ENCODE measurements at places on chromosomes 7 and 10.

DNA sequence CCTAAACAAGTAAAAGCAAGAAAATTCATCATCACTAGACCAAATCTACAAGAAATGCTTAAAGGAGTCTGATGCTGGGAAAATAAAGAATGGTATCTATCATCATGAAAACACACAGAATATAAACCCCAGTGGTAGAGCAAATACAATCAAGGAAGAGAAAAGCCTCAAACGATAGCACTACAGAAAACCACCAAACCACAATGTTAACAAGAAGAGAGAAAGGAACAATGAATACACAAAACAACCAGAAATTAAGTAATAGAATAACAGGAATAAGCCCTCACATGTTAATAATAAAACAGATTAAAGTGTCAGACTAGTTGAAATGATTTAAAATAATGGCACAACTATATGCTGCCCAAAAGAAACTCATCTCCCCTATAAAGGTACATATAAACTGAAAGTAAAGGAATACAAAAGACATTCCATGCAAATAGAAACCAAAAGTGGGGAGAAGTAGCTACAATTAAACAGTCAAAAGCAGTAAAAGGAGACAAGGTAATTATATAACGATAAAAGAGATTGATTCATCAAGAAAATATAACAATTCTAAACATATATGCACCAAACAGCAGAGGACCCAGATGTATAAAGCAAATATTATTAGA lies 77.3 kb downstream of the JMJD1C start:
- DNase-seq = no peak

DNA sequence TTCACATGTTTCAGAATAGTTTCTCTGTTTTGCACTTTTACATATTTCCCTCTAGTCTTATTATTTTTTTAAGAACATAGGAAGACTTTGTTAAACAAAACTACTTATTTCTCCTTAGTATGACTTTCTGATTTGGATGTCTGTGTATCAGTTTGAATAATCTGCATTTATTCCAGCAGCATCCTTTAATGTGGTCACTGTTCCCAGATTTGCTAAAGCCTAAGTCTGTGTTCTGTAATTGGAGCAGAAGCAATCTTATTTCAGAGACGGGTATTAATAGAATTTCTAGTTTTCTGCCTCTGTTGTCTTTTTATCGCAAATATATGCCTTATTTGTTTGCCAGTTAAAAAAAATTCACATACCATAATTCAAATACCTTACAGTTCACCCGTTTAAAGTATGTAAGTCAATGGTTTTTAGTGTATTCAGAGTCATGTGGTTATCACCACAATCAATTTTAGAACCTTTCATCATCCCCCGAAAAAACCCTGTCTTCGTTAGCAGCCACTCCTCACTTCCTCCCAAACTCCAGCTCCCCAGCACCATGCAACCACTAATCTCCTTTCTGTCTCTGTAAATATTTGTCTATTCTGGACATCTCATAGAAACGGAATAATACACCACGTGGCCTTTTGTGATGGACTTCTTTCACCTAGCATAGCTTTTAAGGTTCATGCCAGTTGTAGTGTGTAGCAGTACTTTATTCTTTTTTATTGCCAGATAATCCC lies 58.7 kb downstream of the INPP5F start:
- DNase-seq = no peak

DNA sequence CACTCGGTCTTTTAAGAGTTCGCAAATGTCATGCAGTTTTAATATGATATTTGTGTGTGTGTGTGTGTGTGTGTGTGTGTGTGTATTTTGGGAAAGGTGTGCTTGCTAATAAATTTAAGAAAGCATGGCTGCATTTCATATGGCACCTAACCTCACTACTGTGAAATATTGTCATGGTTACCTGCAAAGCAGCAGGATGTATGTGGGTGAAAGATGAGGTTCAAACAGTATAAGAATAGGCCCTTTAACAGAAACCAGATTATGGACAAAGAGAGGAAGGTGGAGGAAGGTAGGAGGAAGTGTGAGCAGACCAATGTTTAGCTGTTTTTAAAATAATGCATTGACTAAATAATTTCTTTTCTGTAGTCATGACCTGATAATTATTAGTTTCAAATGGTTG lies 73.5 kb upstream of the CACNA2D1 start:
- DNase-seq = no peak

- no peak for DNase-seq
Measured at GRCh38 chr7:77359599-77359998, 56.5 kb downstream of the GSAP start.

DNA sequence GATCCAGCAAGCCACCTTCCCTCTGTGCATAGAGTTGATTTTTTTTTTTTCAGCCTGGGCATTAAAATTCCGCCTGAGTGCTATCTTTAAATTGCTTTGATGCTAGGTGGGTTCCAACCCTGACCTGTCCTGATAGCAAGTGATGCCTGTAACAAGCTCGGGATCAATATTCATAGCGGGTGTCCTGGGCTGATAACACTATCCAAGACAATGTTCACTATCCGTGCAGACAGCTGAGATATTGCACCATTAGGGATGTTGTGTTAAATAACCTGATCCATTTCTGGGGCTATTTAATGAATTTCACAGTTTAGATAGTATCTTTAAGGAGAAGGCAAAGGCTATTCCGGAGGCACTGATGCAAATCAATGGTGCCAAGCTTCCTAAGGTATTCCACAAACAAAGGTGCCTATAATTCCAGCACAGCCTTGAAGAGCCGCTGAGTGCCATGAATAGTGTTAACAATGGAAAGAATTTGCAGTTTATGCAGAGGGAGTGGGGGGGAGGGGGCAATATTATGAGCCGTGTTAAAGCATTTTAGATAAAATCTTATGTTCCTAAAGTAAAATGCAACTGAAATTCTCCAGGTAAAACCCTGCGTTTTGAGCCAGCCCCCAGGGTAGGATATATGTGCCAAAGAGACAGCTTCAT lies 4.2 kb upstream of the NKX1-2 start:
- DNase-seq = no peak

DNA sequence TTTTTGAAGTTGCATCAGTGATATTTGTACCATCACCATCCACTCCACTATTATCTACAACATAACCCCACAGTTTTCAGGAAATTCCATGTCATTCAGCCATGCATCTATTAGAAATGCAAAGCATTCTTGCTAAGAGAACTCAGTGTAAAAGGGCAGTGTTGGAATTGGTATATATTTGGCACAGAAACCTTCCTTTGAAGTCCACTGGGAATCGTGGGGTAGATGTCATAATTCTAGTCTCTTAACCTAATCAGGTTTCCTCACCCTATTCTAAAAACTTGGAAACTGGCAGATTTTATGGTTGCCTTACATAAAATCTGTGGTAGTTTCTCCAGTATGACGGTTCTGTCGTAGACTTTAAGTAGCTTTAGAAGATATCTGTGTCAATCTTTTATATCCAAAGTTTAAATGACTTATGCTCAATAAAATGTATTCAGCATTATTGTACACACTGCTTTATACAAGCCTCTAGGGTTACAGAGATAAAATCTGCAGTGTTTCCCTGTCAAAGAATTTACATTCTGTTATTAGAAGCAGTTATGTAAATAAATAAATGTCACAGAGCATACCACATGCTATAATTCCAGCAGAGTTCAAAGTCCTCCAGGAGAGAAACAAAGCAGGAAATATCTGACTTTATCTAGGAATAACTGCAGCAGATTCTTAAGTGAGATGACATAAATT lies 704.4 kb upstream of the CELF2 start:
- no peak for DNase-seq

DNA sequence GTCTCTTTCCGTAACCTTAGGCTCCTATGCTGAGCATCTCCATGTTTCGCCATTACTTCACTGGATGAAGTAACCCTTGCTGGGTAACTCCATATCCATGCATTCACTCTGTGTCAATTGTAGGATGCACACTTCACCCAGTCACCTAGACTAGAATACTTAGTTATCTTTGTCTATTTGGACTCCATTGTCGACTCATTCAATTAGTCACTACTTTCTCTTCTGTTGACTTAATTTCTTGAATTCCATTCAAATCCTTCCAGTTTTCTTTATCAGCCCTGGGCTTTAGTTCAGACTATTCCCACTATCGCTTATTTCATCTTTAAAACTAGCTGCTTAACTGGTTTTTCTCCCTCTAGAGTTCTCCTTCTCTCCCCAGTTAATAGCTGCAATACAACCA lies 111.3 kb upstream of the TNS3 start:
- no peak for DNase-seq

DNA sequence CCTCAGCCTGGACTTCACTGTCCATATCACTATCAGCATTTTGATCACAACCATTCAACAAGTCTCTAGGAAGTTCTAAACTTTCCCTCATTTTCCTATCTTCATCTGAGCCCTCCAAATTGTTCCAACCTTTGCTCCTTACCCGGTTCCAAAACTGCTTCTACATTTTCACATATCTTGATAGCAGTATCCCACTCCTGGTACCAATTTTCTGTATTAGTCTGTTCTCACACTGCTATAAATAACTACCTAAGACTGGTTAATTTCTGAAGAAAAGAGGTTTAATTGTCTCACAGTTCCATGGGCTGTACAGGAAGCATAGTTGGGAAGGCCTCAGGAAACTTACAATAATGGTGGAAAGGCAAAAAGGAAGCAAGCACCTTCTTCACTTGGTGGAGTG lies 11.9 kb downstream of the THAP5 start:
- no peak for DNase-seq

GRCh38 chr10:53977267-53977666 lies 823.8 kb downstream of the PCDH15 start:
- DNase-seq = no peak

DNA sequence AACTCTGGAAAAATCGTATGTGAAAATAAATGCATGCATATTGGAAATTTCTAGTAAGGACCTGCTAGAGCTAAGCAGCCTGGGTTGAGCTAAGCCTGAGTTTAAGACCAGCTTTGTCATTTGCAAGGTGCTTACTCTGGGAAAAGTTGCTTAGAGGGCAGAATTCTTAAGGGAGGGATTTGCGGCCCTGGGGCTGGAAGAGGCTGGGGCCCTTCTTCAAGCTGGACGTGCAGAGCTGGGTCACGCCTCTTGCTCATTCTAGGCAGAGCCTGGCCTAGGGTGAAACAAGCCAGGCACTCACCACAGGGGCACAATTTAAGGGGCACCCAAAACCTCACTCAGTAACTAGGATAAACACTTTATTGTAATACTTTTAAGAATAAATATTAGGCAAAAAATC lies 137.2 kb downstream of the ARHGAP22 start:
- no peak for DNase-seq

GRCh38 chr7:14340393-14341074 lies 351.1 kb upstream of the ETV1 start:
- no peak for DNase-seq

DNA sequence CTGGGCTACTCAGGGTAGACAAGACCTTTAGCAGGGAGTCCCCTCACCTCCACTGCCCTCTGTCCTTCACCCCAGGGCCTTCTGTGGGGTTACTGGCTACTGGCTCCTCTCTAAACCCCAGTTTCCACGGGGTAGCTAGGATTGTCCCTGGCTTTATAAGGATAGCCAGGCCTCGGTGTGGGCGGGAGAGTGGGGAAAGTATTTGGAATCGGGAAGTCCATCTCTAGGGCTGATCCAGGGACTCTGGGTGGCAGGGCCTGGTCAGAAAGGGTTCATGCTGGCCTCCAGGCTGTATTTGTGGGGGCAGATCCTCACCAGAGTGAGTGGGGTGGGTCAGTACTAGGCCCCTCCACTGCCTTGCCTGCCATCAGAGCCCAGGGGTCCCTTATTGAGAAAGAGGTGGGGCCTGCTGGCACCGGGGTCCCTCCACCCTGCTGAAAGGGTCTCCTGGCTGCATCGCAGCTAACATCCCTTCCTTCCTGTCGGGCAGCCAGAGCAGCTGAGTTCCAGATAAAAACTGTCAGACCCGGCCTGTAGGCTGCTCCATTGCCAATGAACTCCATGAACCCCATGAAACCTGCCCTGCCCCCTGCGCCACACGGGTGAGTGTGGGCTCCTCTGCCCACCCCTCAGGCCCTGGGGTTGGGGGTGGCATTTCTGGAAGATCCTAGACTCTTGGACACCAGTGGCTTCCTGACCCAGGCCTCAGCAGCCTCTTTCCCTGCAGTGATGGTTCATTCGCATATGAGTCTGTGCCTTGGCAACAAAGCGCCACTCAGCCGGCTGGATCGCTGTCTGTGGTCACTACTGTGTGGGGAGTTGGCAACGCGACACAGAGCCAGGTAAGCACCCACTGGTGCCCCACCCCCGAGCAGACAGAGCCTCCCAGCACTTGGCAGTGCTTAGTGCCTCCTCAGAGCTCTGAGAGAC lies 7.3 kb downstream of the ZMIZ2 start:
- DNase-seq = no peak

DNA sequence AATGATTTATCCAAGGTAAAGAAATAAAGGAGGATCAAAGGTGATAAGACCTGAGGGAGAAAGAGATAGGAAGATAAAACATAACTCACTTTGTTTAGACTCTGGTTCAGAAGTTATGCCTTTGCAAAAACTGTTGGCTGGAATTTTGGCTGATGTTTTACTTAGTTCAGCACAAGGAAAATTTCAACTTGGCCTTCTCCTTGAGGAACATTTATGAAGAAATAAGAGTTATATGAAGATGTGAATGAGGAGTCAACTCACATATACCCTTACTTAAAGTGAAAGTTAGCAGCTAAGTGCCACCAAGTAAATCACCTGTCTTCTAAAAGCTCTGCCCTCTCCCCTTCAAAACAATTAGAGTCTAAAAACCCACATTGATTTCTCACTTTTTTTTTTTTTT lies 39.7 kb upstream of the COL1A2 start:
- no peak for DNase-seq

DNA sequence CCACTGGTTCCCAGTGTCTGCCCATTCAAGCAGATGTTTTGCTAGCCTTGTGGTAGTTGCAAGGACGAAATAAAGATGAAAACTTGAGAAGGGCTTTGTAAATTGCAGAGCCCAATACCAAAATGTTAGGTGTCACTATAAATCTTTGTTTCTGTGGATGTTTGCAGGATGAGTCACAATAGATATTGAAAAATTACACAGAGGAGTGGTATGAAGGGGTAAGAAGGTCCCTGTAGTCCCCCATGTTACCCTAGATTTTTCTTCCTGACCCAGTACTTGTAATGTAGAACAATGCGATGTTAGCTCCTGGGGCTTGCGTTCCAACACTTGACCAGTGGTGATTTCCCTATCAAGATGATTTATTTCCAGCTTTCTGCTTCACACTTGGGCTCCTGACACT lies 102.6 kb upstream of the LYZL1 start:
- DNase-seq = no peak

DNA sequence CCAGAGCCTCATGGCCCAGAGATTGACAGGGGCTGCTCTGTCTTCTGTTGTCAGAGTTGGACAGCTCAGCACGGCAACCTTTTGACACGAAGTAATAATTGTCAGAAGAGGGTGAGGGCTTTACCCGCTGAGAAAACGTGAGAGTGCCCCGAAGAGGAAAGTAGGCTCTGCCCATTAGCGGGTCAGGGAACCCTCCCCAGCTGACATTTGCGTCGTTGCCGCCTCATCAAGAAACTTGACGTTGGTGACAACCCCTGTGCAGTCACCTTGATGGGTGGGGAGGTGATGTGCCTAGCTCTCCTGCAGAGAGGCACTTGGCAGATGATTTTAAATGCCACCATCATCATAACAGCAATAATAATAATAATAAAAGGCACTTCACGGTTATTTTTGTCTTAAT lies 202.1 kb downstream of the USP6NL start:
- no peak for DNase-seq

Data from stimulated activated CD4-positive, alpha-beta T cell treated with anti-CD3 and anti-CD28 coated beads, Interleukin-4, amount 100 ng/mL, for 24 hours (primary cell).